ENCODE measurements at places on chromosomes 6 and 20.

- peak; percentile 52 for DNase-seq
These were observed 47.1 kb downstream of the ELMO2 start for GRCh38 chr20:46359233-46359751.

DNA sequence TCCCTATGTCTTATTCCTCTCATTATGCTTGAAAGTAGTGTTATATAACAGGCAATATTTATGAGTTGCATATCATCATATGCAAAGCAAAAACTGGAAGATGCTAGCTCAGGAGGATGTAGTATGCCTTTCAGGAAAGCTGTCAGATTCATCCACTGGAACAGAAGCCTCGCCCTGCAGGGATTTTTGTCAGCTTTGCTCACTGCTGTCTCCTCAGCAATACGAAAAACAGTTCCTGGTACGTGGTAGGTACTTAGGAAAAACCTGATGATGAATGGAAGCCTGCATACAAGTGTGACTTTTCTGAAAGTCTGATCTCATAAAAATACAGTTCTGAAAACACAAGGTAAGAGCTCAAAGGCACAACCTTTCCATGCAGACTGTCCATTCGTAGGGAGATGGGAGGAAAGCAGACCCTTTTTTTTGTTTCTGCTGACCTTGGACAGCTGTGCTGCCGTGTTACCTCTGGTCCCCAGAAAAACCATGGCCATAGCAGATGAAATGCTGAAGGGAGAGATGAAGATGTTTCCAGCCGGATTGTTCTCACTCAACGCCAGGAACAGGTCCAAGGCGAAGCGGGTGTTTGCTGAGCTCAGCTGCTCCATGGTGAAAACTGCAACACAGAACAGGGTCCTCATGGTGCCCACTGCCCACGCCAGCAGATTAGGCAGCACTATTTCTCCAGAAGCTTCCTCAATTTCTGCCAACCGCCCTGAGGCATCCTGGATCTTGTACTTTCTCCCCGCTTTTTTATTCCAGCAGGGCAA, 1.5 kb downstream of the SERPINB1 start:
- DNase-seq = no peak

DNA sequence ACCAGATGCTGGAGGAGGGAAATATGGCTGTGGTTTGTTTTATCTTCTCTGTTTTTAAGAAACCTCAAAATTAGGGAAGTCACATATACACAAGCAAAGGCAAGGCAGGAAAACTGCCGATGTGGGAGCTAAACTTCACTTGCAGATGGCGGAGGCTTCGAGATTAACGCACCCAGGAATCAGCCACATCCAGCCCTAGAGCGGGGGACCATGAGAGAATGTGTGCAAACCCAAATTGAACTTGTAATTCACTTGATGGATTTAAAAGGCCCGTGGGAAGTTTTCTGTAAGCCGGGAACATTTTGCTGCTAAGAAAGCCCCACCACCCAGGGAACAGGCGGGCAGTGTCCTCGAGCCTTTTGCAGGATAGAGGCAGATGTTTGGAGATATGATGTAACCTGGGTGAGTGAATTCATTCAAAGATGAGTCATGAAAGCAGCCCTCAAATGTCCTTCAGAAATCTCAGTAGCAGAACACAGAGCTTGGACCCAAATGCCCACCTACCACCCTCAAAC, 39.9 kb downstream of the PREX1 start:
- no peak for DNase-seq

DNA sequence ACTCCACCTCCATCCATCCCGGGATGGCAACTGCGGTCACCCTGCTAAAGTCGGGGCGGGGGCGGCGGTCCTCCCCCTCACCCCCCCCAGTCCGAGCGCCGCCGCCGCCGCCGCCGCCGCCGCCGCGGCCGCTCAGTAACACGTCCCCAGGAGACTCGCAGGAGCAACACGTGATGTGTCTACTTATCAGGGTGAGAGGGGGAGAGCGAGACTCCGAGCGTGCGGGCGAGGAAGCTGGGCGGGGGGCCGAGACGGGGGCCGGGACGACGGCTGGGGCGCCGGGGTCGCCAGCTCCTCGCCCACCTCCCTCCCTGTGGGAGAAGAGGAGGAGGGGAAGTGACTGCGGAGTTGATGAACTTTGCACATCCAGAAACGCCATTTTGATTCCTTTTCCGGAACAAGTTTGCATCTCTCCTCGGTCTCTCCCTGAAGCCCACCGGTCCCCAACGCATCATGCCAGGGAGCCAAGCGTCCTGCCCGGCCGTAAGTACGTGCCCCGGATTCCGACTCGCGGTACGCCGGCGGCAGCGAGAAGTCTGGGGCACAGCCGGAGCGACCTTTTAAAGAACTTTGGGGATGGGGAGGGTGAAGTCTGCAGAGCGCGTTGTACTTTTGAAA, at the start of gene RREB1:
Gene RREB1, plus strand, starts transcription at position 384 of the 618 bp plus-strand sequence. CDS start 73,951 bp downstream, outside the sequence.
- no peak for DNase-seq

- no peak for DNase-seq
These were observed 12.4 kb upstream of the DEFB118 start for GRCh38 chr20:31355981-31356380.

- no peak for DNase-seq
These were observed 49.3 kb downstream of the SIRPA start for GRCh38 chr20:1944345-1945091.

DNA sequence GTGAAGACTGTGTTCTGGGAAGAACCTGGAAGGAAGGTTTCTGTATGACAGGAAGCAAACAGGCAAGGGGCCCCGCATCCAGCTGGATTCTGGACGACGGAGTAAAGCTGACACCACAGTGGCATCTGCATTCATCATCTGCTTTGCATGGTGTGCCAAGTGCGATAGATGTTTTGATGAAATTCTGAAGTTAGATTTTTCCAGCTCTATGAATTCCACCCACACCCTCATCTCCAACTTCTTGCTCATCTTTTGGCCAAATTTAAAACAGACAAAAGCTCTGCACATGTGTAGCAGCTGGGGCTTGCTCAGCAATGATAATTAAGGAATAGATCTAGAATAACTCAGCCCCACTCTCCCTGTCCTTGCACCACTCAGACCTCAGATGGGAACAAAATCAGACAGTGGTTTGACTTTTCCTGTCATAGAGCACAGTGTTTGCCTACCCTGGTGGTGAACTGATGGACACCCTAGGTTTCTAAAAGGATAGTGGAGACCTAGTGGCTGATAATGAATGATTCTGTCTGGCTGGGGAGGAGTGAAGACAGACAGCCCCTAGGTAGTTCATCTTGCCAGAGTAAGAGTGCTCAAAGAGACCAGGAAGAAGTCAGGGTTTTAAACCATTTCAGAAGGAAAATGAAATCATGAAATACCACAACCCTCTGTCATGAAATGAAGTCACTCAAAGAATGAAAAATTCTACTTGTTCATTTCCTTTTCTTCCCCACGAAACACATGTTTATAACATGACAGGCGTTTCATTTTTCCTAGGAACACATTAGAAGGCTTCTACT, 85.8 kb downstream of the BCAS1 start:
- DNase-seq = no peak

DNA sequence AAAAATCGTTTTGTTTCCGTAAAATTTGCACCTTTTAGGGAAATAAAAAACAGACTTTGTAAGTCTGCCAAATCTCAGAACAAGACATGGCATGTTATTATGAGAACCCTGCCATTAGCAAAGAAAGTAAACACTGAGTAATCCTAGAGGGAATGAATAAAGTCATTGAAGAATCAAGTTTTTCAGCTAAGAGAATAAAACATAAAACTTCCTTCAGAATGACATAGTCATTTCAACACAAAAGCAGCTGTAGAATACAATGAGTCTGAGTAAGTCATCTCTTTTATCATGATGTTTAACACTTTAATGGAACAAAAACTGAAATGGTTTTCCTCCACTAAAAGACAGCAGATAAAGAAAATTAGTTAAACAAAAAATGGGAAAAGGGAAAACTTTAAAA, 10.3 kb upstream of the DST start:
- DNase-seq = no peak

GRCh38 chr6:104483225-104483834, 376.4 kb downstream of the HACE1 start:
- DNase-seq = no peak
